ENCODE measurements at places on chromosomes 1 and 21.

- no peak for DNase-seq
Measured at GRCh38 chr1:203390298-203390697, 39.4 kb upstream of the FMOD start.

GRCh38 chr1:244027491-244028145 is 23.5 kb upstream of the ZBTB18 start:
- DNase-seq = no peak

GRCh38 chr1:244163861-244164510 is 112.9 kb downstream of the ZBTB18 start:
- DNase-seq = no peak

GRCh38 chr1:246789454-246790339 is 65.5 kb downstream of the SCCPDH start:
- DNase-seq = no peak

DNA sequence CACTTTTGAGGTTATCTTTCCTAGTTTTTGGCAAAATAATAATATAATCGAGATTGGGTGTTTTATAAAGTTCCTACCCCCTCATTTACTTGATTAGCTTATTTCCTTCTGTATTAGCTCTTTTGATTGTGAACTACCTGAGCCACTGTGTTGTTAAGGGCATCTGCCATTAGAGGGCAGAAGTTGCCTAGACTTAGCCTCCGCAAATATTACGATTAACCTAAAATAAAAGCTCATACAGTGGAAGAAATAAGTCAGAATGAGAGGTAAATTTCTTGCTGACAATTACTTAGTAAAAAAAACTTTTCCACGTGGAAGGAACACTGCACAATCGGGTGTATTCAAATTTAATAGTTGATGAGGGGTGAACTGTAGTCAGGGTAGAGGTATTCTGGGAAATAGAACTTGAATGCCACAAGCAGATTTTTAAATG is 2.3 kb downstream of the H3-3A start:
- no peak for DNase-seq

DNA sequence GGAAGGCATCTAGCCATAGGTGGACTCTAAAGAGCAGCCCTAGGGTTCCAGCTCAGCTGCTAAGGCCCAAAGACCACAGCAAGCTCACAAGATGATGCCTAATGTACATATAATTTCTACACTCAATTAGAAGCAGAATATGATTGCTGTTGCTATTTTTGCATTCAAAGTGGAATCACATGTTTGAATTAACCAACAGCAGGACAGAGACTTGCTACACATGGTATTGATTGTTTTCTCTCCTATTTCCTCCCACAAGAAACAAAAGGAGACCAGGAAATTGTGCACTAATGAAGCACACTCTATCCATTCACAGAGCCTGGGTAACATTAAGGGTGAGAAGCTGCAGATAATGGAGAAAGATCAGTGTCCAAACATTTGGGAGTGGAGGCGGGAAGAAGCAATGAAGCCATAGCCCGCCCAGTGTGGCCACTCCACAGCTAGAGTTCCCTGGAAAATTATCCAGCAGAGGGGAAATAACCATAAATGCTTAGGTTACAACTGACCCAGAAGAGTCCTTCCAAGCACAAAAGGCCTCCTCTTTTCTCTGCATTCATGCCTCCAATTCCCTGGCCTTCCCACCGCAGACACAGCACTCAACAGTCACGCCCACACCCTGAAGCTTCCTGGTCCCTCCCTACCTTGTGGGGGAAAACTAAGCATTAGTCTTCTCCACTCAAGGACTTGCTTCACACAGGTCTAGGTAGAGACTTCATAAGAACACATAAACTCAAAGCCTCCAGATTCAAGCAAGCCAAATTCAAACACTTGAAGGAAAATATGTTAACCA is 7.5 kb downstream of the CNN3 start:
- DNase-seq = no peak

DNA sequence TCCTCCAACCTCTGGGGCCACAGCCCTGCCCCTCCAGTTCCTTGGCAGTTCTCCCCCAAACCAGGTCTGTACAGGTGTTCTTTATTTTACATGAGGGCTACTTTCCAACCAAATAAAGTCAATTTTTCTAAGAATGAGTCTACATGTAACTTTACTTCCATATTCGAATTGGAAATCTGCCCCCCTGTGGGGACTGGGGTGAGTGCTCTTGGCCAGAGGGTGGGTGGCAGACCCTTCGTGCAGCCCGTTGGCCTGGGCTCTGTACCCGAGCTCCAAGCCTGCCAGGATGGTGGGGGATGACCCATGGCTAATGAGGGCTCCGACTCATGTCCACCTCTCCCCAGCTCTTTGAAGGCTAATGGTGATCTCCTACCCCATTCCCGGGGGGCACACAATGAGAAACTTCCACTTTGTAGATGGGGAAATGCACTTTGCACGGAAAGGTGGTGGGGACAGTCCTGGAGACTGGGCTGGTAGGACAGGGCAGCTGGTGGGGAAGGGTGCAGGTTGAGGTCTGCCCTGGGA is 589 bp upstream of the CATSPER4 start:
- no peak for DNase-seq

DNA sequence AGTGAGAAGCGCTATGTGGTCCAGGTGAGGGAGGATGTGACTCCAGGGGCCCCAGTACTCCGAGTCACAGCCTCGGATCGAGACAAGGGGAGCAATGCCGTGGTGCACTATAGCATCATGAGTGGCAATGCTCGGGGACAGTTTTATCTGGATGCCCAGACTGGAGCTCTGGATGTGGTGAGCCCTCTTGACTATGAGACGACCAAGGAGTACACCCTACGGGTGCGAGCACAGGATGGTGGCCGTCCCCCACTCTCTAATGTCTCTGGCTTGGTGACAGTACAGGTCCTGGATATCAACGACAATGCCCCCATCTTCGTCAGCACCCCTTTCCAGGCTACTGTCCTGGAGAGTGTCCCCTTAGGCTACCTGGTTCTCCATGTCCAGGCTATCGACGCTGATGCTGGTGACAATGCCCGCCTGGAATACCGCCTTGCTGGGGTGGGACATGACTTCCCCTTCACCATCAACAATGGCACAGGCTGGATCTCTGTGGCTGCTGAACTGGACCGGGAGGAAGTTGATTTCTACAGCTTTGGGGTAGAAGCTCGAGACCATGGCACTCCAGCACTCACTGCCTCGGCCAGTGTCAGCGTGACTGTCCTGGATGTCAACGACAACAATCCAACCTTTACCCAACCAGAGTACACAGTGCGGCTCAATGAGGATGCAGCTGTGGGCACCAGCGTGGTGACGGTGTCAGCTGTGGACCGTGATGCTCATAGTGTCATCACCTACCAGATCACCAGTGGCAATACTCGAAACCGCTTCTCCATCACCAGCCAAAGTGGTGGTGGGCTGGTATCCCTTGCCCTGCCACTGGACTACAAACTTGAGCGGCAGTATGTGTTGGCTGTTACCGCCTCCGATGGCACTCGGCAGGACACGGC is 2.2 kb downstream of the CELSR2 start:
- no peak for DNase-seq

- DNase-seq = no peak
Measured at GRCh38 chr1:44830900-44831304, 12.2 kb downstream of the PTCH2 start.

DNA sequence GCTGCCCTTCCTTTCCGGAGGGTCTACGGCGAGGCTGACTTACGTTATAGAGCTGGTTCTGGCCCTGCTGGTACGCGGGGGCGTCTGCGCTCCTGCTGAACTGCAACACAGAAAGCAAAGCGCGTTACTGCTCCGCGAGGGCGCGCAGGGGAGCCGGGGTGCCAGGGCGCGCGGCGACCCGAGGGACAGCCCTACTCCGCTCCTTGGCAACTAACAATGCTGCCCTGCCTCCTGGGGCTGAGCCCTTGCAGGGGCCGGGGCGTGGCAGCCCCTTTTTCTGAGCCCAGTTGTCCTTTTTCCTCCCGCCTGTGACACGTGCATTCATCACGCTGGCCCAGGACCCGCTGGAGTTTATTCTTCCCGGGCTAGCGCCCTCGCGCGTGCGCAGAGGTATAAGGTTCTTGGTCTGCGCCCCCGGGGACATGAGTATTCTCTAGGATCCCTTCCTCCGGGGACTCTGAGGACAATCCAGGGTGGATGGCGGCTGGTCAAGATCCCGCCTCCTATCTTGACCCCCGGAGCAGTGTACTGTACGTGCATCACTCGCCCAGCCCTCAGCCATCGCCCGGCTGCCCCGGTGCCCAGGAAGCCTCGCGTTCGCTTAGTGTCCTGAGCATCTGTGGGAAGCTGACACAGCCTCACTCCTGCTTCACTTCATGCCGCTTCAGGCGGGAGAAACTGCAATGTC is 78.9 kb downstream of the CD247 start:
- no peak for DNase-seq

DNA sequence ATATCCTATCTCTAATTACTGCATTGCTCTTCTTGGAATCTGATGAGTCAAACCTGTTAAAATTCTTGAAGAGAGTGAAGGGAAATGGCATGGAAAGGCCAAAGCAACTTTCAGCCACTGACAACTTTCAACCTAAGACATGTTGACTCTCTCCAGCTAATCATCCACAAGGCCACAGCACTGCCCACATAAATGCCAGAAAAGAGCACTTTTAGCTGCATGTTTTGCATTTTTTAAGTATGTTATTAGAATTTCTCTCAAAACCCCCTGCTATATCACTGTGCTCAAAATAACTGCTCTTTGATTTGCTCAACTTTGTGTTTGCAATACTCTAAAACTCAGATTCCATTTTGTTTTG is 352.5 kb downstream of the ADGRL2 start:
- DNase-seq = no peak

GRCh38 chr1:100076744-100077143 is 56.0 kb downstream of the SASS6 start:
- DNase-seq = no peak

GRCh38 chr1:46642115-46642680 is 25.6 kb upstream of the MOB3C start:
- DNase-seq = no peak

GRCh38 chr1:24905355-24905978 is 24.6 kb downstream of the RUNX3 start:
- no peak for DNase-seq

DNA sequence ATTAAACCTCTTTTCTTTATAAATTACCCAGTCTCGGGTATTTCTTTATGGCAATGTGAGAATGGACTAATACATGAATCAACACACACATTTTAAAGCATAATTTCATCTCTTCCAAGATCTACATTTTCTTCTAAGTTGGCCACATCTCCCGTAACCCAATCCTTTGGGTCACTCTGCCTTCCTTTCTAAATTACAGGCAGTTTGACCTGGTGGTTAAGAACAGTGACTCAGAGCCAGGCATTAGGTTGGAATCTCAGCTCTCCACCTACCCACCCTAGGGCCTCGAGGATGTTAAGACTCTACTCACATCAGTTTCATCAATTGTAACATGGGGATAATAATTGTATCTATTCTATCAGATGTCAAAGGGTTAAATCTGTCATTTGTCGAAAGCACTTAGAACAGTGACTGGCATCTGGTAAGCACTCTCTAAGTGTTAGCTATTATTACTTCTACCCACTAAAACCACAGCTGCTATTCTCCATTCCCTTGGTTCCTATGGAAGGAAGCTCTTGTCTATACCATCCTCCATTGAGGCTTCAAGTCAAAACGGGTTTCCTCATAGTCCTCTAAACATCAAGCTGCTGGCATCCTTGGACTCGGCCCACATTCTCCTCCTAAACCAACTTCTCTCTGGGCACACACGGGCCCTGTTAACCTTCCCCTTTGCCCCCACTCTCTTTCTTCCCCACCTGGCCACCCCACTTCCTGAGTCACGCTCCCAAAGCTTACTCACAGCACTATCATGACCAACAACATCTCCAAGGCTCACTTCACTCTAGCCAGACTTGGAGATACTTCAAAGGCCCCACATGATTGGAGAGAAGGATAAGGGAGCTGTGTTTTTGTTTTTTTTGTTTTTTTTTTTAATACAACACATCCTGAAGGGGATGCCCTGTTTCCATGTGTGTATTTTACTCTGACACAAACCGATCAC is 116.9 kb downstream of the TGFBR3 start:
- no peak for DNase-seq

DNA sequence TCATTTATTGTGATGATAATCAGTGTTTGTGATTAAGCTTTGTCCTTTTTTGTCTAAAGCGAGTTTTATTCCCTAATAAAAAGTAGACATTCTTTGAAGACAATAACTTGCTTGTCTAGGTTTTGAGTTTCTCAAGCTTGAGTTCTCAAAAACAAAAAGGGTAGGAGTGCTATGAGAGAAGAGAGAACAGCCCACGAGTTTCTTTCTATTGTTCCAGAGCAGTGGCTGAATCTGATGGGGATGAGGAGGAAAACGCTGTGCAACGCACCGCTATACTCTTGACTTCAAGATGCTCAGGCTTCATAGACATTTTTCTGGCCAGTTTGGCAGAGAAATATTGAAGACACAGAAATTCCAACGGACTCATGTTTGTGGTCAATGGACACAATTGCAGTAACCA is 669.8 kb upstream of the B3GALT2 start:
- no peak for DNase-seq

- DNase-seq = no peak
Measured at GRCh38 chr1:13801232-13801631, 101.2 kb downstream of the PRDM2 start.

- no peak for DNase-seq
Measured at GRCh38 chr1:60055336-60055735, 18.2 kb downstream of the C1orf87 start.

GRCh38 chr1:223017291-223017690 is 125.8 kb downstream of the TLR5 start:
- DNase-seq = no peak

DNA sequence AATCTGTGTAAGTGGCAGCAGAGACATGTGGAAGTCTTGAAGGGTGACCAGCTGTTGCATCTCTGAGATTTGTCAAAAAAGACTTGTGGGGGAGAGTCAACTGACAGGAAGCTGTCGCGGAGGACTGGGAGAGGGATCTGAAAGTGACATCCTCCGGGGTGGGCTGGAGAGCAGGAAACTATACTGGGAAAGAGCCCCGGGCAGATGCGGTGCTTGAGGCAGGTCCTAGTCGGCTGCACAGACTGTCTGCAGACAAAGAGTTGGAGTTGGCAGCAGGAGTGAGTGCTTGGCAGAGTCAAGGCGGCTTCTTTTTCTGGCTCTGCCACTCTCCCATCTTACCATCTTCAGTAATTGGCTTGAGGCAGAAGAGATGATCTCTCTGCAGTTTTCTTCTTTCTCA is 294.0 kb upstream of the C1orf87 start:
- no peak for DNase-seq

GRCh38 chr1:30678209-30678608 is 45.2 kb downstream of the MATN1 start:
- no peak for DNase-seq

DNA sequence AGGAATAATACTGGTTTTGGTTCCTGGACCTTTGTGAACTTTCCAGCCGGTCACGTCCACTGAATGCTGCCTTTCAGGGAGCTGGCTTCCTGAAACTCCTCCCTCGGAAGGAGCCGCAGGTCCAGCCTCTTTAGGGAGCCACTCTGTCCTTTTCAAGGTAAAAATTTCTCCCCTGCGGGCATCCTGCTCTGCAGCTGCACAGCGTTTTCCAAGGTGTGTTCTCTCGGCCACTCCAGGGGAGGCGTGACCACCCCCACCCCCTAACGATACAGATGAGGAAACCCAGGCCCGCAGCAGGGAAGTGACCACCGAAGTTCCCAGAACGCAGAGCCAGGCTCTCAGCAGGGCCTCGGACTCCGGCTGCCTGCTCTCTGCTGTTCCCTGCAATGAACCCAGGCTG is 21.5 kb downstream of the PADI2 start:
- no peak for DNase-seq
